ENCODE measurements at places on chromosomes 1 and 21.

DNA sequence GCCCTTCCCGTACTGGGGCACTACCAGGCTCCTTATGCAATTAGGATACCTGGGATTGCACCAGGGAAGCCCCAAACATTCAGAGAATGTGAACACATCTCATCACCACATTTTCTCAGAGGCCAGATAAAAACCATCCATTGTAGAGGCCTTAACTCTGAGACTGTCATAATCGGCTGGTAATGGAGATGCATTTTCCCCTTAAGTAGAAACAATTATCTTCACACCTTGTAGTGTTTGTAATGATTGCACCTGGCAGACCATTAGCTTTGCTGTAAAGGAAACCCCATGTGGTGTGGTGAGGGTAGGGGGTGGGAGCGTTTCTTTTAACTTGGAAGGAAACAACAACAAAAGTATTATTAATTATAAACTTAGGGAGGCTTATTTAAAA is 90.0 kb upstream of the TLR5 start:
- no peak for DNase-seq

DNA sequence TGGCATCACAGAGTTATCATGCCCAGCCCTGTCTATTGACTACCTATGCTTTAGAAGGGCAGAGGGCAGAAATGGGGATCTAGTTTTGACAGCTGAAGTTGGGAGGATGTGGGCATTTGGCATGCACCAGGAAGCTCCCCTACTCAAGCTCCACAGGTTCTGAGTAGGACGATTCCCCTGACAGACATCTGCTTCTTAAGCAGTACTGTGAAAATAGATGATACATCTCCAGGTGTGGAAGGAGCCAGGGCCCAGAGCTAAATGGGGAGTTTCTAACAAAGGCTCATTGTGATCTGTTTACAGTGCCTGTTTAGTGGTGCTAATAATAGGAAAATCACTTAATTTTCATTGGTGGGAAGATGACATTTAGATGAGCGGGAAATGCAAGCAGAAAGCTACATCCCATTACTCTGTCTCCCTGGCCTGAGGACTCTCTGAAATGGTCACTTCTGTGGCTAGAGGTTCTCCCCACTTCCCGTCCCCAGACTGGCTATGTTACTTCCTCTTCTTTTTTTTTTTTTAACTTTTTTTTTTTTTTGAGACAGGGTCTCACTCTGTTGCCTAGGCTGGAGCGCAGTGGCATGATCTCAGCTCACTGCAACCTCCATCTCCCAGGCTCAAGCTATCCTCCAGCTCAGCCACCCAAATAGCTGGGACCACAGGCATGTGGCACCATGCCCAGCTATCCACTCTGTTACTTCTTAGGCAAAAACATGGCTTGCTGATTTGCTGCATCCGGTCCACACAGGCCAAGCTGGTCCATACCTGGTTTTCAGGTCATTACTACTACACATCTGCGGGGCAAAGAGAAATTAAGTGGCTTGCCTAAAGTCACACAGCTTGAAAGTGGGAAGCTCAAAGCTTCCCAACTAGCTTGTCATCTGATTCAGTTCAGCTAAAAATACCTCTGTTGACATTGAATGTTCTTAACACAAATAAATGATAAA is 23.2 kb upstream of the CNIH3 start:
- no peak for DNase-seq

DNA sequence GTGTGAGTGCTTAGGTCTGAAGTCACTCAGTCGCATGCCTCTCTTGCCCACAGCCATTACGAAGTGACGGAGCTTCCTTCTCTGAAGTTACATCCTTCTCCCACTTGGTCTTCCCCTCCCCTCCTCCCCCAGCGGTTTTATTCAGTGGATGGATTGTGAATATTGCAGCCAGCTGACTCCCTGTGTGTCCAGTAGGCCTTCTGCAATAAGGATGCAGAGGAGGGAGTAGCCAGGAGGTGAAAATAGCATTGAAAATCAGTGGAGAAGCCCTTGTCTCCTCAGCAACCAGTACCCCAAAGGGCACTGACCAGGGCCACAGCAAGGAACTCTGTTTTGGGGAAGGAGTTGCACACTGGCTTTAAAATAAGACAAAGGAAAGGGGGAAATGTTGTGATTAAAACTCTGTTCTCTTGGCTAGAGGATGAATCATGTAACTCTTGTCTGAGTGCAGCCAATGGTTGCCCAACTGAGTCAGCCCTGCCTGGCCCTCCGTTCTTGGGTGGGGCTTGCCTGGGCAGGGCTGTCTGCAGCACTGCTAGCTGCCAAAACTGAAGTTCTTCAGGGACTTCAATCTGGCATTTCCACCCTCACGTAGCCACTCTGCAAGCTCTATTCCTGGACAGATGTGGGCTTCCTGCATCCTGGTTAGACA is 4.3 kb downstream of the S100A10 start:
- no peak for DNase-seq

- DNase-seq = no peak
Measured at GRCh38 chr1:150558303-150558704, 9.1 kb downstream of the ADAMTSL4 start.

DNA sequence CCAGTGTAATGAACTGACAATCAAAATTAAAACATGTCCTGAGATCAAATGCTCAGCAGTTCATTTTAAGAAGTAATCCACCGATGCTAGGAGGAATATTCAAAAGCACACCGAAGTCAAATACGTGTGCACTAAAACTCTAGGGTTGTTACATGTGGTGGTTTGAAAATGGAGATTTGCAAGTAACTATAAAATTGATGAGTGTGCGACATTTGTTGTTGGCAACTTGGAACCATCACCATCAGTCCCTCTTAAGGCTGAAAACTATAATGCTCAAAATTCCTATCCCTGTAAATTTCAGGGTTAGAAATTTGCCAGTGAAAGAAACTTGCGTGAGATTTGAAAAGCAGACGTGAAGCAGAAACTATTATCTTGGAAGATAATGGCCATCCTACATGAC is 13.3 kb upstream of the SGIP1 start:
- DNase-seq = no peak

- no peak for DNase-seq
Measured at GRCh38 chr1:25922971-25923552, 16.8 kb upstream of the STMN1 start.

DNA sequence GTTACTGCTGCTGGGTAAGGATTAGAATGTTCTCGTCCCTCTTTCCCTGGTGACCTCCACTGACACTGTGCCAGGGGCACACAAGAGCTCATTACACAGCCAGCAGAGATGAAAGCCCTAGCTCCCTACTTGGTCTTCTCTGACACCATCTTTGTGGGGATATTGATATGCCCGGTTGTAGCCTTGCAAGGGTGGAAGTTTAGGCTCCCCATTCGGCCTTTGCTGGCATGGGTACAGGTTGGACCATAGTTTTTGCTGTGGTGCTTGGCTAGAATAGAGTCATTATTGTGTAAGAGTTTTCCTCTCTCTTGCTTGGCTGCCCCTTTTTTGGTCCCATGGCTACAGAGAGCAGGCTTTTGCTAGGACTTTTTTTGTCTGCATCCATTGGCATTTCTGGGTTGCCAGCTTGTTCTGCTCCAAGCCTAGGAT is 12.3 kb downstream of the RAB4A start:
- DNase-seq = no peak

- DNase-seq = no peak
Measured at GRCh38 chr1:58047265-58047858, 499.2 kb downstream of the OMA1 start.

DNA sequence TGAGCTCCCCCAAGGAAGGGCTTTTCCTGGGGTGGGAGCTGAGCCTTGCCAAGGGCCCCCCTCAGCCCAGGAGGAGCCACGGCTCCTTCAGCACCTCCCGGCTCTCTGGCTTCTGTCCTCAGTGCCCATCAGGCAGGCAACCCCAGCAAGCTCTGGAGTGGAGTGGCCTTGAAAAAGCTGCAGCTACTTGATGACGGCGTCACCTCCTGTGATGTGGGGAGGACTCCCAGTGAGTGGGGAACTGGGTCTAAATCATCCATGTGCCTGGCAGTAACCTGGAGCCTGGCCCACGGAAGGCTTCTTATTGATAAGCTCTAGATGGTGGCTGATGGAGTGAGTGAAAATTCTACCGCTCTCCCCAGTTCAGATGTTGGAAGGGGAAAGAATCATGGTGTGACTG is 114.4 kb downstream of the TMEM53 start:
- no peak for DNase-seq

DNA sequence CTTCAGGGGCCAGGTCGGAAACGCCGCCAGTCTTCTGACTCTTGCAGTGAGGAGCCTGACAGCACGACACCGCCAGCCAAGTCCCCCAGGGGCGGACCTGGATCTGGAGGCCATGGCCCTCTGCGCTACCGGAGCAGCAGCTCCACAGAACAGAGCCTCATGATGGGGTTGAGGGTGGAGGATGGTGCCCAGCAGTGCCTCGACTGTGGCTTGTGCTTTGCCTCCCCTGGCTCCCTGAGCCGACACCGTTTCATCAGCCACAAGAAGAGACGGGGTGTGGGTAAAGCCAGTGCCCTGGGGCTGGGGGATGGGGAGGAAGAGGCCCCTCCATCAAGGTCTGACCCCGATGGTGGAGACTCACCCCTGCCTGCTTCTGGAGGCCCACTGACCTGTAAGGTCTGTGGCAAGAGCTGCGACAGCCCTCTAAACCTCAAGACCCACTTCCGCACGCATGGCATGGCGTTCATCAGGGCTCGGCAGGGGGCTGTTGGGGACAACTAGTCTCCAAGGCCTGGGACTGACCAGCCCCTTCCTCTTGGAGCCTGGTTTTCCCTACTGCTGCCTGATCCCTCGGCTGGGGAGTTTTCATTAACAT is 8.7 kb downstream of the ZNF687 start:
- no peak for DNase-seq

GRCh38 chr1:182249201-182249676 is 142.4 kb downstream of the GLUL start:
- no peak for DNase-seq

- no peak for DNase-seq
Measured at GRCh38 chr1:15123270-15123669, 30.3 kb upstream of the TMEM51 start.

GRCh38 chr21:36603221-36603620 is 95.7 kb upstream of the SIM2 start:
- DNase-seq = no peak

All from iPS DF 6.9 (cell line).